Adrenal gland (tissue), 19 donors: ENCODE measurements at places on chromosomes 12 and 14. TPM values are rescaled to one million over a fixed set of nuclear protein-coding genes. Genes with fewer than 3 reads are reported as not detected.

GRCh38 chr12:12859690-12860089 is 31.7 kb upstream of the GPRC5A start:
- DNase-seq: no peak

DNA sequence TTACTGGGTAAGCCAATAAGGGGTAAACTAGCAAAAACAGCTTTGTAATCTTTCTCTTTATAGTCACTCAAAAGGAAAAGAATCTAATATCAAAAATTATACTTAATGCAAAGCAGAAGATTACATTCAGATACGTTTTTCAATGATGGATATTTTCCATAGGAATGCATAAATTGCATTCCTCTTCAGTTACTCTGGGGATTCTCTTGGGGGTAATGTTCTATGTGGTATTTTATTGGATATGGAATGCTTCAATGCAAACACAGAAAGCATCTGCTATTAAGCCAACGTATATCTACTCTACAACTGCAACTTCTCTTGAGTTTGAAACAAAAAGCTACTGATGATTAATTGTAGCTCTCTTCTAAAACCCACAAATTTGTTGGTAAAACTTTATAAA is 106.0 kb downstream of the SLC41A2 start:
- no peak for DNase-seq

PIANP gene
- total RNA-seq: 0.11 TPM

PIWIL1 gene
- total RNA-seq: 0.39 TPM

GRCh38 chr12:68267892-68268396 is 14.5 kb upstream of the IL22 start:
- no peak for DNase-seq

DNA sequence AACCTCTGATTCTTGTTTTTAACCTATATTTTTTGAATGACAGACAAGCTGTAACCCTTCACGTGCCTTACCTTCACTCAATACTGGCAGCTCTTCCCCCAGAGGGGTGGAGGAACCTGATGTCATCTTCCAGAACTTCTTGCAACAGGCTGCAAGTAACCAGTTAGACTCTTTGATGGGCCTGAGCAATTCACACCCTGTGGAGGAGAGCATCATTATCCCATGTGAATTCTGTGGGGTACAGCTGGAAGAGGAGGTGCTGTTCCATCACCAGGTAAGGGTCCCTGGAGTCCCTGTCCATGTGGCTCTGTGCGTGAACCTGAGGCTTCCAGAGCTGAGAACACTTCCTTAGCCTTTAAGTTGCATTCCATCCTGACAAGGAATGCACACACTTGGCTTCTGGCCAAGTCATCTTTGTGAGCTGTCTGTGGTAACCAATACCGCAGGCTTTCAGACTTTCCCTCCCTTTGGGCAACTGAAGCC is 22.7 kb downstream of the TRAFD1 start:
- peak; percentile 21 for DNase-seq

GRCh38 chr14:80278293-80279023 is 67.2 kb upstream of the DIO2 start:
- DNase-seq: no peak

PRIMA1 gene
- 0.47 TPM for total RNA-seq

- no peak for DNase-seq
These were observed 433.9 kb downstream of the PCNX1 start for GRCh38 chr14:71341156-71341555.

DNA sequence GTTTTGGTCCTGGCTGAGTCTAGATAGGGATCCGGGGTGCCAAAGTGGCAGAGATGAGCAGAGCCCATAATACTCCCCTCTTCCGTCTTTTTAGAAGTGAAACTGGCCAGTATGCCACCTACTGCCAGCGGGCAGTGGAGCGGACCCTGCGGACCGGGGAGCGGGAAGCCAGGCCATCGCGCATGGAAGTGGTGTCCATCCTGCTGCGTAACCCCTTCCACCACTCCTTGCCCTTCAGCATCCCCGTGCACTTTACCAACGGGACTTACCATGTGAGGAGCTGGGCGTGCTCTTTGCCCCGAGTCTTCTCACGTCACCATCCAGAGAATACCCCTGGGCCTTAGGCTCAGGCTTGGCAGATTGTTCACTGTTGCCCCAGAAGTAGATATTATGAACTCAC is 21.0 kb downstream of the PIGH start:
- no peak for DNase-seq

GUCY2C gene
- not detected for total RNA-seq

PRH2 gene
- total RNA-seq: not detected

DNA sequence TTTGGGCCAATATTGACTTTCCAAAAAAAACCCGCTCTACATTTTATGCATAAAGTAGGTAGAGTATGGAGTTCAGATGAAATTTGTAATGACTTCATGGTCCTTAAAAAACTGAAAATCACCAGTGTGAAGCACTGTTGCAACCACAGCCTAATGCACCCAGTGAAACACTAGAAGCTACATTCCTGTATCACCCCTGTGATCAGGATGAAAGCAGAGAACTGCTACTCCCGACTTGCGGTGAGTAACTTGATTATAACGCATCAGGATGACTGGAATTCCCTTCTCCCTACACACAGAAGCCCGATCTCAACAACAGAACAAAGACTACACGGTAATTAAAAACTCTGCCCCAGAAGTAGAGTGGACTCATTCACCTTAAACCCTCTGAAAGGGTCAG is 33.8 kb downstream of the SPTB start:
- DNase-seq: no peak

DNA sequence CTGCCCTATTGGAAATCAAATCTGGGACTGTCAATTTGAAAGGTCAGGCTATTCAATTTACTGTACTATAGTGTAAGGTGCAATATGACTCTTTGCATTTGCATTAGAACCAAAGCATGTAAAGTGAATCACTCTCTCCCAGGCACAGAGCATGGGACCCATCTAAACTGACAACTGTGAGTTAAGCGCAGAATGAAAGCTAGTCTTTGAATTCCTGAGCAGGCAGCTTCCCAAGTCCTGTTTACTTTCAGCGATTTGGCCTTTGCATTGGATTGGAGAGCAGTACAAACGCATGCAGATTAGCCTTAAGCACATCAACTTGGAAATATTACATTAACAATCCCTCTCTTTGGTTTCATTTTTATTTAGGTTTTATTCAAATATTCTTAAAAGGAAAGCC is 74.6 kb downstream of the RERG start:
- DNase-seq: no peak
